ENCODE measurements at places on chromosomes 3 and 15.

GRCh38 chr3:120162400-120162799, 68.2 kb upstream of the GSK3B start:
- no peak for DNase-seq

DNA sequence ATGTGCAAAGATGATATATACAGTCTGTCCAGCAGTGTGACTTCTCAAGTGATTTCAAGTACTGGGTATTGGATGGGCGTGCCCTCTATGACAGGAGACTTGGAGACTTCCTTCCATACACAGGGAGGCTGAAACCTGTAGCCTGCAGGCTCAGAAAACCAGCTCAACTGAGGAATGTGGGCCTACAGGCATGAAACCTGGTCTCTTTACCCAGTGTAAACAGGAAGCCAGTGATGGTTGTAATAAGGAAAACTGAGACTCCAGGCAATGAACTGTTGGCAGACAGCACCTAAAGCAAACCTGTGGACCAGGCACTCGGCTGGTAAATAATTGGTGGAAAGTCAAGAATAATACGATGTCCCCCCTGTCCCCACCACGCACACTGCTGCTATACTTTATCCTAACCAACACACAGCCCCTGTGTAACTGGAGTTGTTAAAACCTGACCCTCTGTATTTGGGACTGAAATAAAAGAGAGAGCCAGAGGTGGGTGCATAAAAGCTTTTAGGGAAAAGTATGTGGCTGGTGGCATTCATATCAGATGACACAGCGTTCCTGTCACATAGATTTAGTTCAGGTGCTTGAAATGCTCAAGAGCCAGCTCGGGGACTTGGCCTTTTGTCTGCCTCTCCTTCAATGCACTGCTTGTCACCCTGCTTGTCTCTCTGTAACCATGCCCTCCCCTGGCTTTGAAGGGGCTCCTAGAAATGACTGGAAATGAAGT, 144.7 kb downstream of the TPRG1 start:
- DNase-seq, result no peak

DNA sequence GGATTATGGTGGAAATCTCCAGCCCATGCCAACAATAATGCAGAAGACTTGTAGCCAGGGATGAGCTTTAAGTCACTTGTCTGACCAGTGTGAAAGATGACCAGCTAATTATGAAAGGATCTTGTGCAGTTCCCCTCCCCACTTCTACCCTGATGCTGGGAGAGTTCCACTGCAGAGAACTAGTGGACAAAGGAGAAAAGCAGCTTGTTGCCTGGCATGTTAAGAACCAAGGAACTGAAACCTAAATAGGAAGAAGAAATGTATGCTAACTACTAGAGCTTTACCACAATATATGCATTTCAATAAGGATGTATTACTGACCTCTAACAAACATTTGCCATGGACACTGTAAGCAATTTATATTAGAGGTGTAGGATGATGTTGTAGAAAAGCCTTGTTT, 52.2 kb upstream of the CSTA start:
- no peak for DNase-seq

DNA sequence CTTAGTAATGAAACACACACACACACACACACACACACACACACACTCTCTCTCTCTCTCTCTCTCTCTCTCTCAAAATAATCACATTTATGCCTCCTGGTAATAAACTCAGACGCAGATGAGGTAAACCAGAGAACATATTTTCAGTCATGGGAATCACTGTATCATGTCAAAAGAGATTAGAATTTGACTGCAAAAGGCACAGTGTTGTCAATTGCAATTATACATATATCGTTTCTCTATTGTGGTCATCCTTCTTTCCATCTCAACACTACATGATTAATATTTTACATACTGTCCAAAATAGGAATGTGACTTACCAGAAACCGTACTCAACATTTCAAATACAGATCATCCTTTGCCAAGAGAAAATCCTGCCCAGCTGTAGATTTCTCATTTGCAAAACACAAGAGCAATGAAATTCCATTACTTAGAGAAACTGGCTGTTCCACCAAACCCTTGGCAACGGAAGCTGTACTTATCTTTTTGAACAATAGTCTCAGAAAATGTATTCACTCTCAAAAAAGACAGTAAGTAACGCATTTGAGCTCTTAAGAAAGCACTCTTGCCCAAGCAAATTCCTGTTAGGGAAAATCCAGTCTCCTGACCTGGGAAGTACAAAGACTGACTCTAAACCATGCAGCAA, 24.3 kb downstream of the PDZRN3 start:
- no peak for DNase-seq

Measured in iPS DF 19.7 (cell line).